Lower lobe of right lung (tissue), 2 donors: ENCODE measurements at places on chromosomes 7 and 10. TPM values are rescaled to one million over a fixed set of nuclear protein-coding genes. Genes with fewer than 3 reads are reported as not detected.

Gene DPP6
- 0.71 TPM for total RNA-seq

GRCh38 chr10:73762915-73763314 is 18.7 kb downstream of the SEC24C start:
- no peak for DNase-seq

GRCh38 chr10:69873135-69873639 is 71.5 kb downstream of the COL13A1 start:
- no peak for DNase-seq

Gene NKX2-3
- total RNA-seq = not detected

- DNase-seq = no peak
Measured at GRCh38 chr7:135571834-135572233, 14.1 kb downstream of the NUP205 start.

DNA sequence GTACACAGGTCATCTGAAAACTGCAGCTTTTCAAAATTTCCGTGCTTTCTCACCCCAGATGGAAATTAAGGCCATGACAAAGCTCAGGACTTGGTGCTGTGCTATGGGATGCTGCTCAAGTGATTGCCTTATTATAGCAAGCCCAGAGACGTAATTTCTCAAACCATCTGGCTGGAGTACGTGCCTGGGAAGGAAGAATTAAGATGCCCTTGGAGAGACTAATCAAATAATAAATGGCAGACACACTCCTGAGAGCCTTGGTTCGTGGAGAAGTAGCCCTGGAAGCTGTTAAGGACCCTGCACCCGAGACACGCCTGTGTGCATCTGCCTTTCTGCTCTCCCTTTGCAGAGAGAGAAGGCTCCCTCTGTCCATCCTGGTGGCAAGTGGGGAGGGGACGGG is 38.3 kb upstream of the PRLHR start:
- DNase-seq = no peak

DNA sequence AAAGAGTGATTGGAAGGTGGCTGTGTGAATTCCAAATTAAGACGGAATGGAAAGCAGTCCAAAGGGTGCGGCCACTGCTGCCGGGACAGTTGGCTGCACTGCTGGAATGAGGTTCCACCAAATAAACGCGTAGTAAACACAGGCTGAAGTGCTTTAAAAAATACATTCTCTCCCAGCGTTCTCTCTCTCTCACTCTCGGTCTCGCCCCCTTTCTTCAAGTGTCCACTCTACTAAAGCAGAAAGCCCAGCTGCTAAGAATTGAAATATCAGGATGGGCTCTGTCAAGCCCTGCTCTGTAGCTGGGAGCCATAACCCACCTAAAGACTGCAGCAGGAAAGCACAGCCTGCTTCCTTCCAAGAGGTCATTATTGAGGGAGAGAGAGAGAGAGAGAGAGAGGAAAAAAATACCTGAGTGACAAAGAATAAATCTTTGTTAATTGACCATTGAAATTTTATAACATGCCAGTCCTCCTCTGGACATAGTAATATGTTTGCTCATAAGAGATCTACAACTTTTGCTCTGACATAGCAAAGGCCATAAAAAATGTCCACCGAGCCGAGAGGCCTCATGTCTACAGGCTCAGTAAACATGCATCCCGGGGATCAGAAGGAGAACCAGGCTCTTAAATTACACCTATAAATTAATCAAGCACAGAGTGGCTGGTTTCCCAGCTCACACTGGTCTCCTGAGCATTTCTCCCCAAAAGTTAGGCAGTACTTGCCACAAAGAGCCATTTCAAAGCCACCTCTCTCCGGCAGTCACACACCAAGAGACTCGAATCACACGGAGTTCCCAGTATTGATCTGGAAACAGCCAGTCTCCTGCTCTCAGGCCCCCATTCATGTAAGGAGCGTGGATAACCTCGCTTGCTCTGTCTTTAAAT is 72.8 kb downstream of the FGFR2 start:
- no peak for DNase-seq

Gene PDE6C
- not detected for total RNA-seq

Gene CCDC3
- total RNA-seq = 10.5 TPM
